ENCODE measurements at places on chromosomes 2 and 18.

- no peak for DNase-seq
Measured at GRCh38 chr18:55102501-55102900, 143.2 kb upstream of the CCDC68 start.

GRCh38 chr2:9099341-9099751, 95.9 kb upstream of the MBOAT2 start:
- no peak for DNase-seq

DNA sequence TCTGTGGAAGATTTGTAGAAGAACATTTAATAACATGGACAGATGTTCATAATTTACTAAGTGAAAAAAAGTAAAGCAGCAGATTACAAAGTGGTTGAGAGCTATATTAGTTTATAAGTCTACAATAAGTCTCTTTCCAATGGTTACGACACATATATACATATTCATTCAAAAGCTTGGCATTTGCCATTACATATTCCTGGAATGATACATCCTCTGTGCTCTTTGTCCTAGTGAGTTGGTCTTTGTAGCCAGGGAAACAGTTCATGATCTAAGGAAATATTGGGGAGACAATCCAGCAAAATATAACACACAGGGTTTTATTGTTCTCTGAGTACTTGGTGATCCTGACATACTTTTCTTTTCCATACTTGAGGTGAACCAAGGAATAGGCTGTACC, 32.5 kb upstream of the SOS1 start:
- DNase-seq: no peak

DNA sequence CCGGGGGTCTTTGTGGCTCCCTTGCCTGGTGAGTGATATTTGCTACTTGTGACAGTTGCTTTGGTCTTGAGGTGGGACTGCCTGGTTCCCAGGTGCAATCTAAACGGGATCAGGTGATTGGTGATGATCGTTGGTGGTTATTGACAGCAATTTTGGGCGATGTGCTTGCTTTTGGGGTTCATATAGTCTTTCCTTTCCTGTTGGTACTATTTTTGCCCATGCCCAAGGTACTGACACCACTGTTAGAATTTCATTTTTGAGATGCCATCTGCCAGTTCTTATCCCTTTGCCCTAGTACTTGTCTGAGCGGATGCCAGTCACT, 573 bp downstream of the WDR7 start:
- DNase-seq: no peak

DNA sequence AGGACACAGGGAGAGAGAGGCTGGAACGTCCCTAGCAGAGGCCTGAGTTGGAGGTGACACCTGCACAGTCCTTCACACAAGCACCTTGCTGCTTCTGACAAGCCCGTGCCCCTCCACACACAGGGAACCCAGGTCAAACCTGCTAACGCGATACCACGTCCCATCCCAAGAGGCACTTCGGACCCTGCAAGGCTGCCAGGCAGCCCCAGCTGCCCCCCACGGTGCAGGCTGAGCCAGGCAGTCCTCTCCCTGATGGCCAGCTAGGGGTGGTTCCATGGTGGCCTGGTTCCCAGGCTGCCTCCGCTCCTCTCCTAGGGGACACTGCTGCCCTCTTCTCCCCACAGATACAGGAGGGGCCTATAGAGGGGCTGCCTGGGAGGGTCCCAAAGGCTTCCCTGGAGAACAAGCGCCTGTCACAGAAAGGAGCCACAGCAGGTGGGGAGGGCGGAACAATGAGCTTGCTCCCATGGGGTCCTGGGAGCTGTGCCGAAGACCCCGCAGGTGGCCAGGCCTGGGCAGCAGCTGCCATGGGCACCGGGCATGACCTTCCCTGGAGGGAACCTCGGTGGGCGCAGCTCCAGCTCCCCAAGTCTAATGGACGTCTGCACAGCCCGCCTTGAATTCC, 434.2 kb upstream of the MYT1L start:
- no peak for DNase-seq

GRCh38 chr2:124662946-124663644, 638.0 kb downstream of the CNTNAP5 start:
- DNase-seq: no peak

DNA sequence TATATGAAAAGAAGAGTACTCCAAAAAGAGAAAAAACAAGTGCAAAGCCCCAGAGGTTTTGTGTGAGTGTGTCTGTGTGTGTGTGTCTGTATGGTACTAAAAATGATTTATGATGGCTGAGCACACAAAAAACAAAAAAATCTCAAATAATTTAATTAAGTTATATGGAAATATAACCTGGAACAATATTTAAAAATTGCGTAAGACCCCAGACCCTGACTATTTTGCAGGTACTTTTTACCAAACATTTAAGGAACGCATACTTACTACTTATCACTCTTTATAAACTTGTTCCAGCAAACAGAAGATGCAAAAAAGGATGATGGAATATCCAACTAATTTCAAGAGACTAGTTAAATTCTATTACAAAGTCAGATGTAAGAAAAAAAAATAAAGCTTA, 317.4 kb upstream of the KCNH7 start:
- DNase-seq: no peak

DNA sequence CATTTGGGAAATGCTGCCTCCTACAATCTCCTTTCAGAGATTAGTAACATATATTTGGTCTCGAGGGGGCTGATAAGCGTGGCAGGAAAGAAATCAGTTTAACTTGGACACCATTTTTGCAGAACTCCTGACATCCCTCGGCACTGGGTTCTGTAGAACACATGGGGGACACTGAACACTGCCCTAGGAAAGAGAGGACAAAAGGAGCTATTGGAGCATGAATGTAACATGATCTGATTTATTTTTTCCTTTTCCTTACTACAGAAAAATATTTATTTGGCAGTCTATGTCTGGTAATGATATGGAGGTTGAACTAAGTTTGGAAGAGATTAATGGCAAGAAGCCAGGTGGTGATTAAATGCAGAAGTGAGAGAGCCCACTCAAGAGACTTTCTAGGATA, 153.8 kb downstream of the AFF3 start:
- no peak for DNase-seq

DNA sequence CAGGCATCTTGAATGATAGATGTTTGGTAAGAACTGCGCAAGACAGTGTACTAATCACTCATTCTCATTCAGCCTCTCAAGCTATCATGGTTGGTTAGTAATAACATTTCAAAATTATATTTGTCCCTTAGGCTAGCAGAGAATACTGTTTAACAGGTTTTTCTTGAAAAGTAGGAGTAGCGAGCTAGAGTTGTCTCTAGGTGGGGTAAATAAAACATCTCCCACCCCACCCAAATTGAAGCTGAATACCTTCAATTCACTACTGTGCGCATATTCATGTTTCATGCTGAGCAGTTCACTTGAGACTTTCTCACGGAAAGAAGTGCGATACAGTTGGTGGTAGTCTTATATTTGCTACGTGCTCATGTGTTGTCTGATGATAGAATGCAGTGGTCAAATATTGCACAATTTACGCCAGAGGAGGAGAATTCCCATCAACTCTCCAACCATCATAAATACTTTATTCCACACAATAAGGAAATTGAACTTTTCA, 49.3 kb downstream of the NEDD4L start:
- DNase-seq: no peak

DNA sequence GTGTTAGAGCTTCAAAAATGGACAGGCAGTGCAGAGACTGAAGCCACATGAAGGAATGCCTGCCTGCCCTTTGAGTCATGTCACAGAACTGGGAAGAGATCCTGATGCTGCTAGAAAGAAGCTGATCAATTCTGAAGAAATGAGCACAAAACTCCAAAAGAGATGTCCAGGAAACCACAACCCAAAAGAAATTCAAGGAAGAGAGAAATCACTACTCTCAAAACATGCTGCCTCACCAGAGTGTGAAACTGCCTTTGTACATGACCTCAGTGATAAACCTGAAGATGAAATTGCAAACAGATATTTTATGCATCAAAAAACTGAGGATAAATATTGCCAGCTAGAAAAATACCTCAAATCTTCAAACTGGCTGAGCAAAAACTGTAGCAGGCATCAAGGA, 20.5 kb downstream of the USP40 start:
- DNase-seq: no peak

DNA sequence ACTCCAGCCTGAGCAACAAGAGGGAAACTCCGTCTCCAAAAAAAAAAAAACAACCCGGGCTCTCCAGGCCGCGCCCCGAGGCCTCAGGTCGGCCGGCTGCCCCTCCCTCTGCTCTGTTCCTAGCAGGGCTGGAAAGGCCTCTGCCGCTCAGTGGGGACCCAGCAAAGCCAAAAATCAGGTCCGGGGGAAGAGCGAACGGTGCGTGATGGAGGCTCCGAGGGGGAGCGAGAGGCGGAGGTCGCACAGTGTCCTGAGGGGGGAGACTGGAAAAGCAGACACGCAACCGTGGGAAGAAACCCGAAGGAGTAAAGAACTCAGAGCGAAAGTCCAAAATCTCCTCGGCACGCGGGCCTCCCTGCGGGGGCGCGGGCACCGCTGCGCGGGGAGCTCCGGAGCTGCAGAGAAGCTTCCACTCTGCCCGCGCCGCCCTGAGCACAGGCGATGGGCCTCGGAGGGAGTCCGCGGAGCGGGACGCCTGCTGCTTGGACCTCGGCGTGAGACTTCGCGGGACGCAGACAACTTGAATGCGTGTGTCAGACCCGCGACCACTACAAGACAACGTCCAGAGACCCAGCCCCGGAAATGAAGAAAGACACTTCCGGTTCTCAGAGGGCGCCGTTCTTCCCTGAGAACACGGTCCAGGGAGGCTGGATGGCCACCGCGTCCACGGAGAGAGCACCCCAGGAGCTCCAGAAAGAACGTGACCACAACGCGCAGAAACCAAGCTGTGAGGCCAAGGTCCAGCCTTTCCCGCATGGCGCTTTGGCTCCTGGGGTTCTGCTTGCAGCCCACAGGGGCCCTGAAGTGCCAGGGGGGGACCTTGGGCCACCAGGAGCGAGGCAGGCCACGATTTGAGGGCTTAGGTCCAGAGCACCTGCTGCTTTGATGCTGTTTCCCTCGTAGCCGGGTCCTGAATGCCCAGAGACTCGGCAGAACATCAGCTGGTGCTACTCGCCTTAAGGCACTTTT, 219.8 kb downstream of the DPP10 start:
- DNase-seq: peak; percentile 60

GRCh38 chr2:28595323-28595722, 99.5 kb downstream of the PLB1 start:
- DNase-seq: no peak

GRCh38 chr2:196291426-196291825, 120.0 kb upstream of the STK17B start:
- DNase-seq: no peak

DNA sequence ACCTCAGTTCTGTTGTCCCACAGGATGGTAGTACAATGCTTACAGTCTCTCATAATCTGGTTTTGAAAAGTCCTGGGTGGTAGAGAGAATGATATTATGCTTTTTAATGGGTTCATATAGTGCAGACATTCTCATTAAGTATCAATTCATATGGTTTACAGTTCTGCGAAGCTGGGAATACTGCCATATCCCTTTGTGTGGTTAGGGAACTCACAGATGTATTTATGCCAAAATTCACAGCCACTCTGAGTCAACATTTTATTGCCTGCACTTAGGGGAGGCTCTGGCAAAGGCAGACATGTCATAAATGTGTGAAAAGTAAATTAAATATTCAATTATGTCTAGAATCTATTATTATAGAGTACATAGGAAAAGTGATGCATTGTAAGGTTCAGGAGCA, 808.2 kb downstream of the SUCLG1 start:
- DNase-seq: no peak

GRCh38 chr2:215900203-215900611, 113.1 kb downstream of the MREG start:
- no peak for DNase-seq

DNA sequence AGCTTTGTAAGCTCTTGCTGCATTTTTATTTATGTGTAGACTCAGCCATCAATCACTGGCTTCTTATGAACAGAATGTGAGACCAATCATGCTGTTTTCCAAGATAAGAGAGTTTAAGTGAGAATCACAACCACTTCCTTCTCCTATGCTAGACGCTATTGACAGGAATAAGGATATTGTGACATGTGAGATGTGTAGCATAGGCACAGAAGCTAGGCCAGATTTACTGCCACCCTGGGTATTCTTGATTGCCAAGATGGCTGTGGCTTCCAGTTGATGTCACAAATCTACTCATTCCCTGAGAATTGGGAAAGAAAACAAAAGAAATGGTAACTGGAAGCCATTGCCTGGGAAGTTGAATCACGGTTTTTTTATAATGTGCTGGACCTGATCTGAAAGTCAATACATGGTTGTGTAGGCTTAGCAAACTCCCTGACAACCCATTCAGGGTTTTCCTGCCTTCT, 49.9 kb downstream of the RAB27B start:
- DNase-seq: no peak

- no peak for DNase-seq
Measured at GRCh38 chr2:179768765-179769164, 92.6 kb downstream of the ZNF385B start.

- no peak for DNase-seq
Measured at GRCh38 chr2:75465317-75465984, 95.3 kb downstream of the EVA1A start.

DNA sequence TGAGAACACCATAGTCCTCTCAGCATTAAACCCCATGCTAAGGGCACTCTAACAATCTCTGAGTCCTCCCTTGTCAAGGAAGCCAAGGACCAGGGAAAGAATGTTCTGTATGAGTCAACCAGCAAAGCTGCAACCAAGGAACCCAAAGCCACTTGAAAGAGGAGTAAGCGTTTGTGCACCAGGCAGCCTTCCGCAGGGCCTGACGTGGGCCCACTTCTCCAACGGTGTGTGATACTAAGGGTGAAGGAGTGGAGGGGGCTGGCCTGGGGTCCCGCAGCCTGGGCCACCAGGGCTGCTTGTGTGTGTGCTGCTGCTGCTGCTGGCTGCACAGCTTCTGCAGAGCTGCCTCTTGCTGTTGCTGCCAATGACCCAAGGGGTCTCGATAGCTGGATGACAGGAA, 30.1 kb upstream of the GALNT14 start:
- no peak for DNase-seq

GRCh38 chr2:8662239-8662879, 19.5 kb upstream of the ID2 start:
- DNase-seq: no peak

- peak; percentile 19 for DNase-seq
Measured at GRCh38 chr18:78891185-78891762, 88.3 kb upstream of the SALL3 start.

DNA sequence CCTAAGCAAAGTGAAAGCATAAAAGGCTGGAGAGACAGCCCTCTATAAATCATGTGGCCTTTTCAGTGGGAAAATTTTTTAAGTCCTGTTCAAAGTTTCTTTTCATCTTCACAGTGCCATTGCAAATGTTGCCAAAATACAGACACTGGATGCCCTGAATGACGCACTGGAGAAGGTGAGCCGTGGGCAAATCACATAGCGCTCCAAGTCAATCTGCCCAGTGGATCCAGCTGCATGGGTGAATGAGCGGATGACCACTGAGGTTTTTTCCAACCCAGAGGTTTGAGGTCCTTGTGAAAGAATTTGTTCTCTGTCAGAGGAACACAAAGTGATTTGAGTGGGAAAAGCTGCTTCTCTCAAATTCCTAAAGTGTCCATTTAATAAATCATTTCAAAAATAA, 11.8 kb downstream of the DAPL1 start:
- DNase-seq: no peak

- no peak for DNase-seq
Measured at GRCh38 chr2:6627316-6627715, 238.4 kb downstream of the CMPK2 start.
